Stimulated activated CD8-positive, alpha-beta memory T cell treated with anti-CD3 and anti-CD28 coated beads, Interleukin-15, amount 100 ng/mL, for 24 hours (primary cell): ENCODE measurements at places on chromosomes 3 and 15.

- no peak for DNase-seq
Measured at GRCh38 chr15:74368121-74368520, 675 bp upstream of the CYP11A1 start.

DNA sequence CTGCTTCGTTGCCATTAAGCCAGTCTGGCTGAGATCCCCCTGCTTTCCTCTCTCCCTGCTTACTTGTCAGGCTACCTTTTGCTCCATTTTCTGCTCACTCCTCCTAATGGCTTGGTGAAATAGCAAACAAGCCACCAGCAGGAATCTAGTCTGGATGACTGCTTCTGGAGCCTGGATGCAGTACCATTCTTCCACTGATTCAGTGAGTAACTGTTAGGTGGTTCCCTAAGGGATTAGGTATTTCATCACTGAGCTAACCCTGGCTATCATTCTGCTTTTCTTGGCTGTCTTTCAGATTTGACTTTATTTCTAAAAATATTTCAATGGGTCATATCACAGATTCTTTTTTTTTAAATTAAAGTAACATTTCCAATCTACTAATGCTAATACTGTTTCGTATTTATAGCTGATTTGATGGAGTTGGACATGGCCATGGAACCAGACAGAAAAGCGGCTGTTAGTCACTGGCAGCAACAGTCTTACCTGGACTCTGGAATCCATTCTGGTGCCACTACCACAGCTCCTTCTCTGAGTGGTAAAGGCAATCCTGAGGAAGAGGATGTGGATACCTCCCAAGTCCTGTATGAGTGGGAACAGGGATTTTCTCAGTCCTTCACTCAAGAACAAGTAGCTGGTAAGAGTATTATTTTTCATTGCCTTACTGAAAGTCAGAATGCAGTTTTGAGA, 25.0 kb downstream of the CTNNB1 start:
- no peak for DNase-seq

DNA sequence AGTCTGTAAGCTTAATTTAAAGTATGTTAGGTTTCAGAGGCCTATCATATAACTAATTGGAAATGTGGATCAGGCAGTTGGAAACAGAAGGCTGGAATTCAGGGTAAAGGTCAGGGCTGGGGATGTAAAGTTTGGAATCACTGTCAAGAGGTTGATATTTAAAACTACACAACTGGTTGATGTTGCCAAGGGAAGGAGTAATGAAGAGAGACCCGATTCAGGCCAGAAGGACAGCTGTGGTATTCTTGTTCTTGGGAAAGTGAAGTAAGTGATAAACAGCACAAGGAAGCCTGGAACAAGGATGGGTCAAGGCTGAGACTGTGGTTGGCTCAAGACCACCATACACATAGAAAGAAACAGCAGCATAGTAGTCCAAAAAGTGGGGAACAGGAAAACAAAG, 654.2 kb downstream of the NTRK3 start:
- DNase-seq, result no peak

GRCh38 chr3:58633157-58633865, 33.3 kb downstream of the FAM3D start:
- DNase-seq, result no peak

- DNase-seq, result no peak
Measured at GRCh38 chr3:23263796-23264195, 60.7 kb downstream of the UBE2E2 start.

GRCh38 chr15:89089316-89090230, 1.3 kb downstream of the ABHD2 start:
- no peak for DNase-seq

DNA sequence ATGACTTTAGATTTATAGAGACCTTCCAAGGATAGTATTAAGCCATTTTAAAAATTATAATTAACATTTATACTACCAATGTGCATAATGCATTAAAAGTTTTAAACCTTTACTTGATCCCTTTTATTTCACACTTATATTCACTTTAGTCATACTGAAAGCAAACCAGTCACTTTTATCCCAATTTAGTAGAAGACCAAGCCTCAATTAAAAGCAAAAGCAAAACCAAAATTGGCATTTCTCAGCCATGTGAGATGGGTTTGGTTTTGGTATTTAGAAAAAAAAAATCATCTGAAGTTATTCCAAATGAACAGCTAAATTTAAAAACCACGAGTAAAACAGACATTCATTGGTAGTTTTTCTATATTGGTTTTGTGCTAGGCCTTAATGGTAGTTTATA, 249.4 kb downstream of the LPP start:
- DNase-seq, result no peak

DNA sequence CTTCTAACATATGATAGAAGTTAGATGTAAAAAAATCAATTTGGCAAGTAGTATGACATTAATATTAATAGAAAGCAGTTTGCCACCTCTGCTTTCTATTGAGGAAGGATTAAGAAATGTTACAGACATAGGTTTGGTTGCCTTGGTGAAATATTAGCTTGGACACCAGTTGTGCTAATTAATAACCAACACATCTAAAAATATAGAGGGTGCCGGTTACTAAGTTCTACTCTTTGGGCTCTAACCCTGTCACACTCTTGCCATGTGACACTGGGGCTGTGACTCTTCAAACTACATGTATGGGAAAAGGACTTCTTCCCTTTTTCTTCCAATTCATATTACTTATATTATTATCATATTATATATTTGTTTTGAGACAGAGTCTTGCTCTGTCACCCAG, 64.4 kb downstream of the TRIM71 start:
- no peak for DNase-seq

GRCh38 chr3:58341376-58341775, 8.7 kb downstream of the PXK start:
- DNase-seq, result no peak

- no peak for DNase-seq
Measured at GRCh38 chr3:66629150-66629981, 128.5 kb upstream of the LRIG1 start.

DNA sequence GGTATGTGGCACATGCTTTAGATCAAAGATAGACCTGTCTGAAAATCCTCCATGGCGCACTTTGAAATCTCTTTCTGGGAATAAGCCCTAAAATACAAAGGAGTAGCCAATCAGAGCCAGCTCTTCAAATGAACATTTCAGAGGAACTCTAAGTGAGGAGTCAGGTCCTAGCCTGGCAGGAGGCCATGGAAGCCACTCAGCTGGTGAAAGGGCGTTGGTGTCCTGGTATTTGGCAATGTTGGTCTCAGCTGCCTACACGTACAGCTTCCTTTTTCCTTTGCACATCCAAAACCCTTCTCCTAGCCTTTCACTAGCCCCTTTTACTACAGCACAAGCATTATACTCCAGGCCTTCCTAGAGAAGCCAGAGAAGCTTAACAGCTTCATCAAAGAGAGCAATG, 5.5 kb downstream of the WDR73 start:
- no peak for DNase-seq

- no peak for DNase-seq
Measured at GRCh38 chr15:57769266-57769665, 62.8 kb downstream of the POLR2M start.

GRCh38 chr3:101811875-101812274, 32.9 kb downstream of the NXPE3 start:
- no peak for DNase-seq

DNA sequence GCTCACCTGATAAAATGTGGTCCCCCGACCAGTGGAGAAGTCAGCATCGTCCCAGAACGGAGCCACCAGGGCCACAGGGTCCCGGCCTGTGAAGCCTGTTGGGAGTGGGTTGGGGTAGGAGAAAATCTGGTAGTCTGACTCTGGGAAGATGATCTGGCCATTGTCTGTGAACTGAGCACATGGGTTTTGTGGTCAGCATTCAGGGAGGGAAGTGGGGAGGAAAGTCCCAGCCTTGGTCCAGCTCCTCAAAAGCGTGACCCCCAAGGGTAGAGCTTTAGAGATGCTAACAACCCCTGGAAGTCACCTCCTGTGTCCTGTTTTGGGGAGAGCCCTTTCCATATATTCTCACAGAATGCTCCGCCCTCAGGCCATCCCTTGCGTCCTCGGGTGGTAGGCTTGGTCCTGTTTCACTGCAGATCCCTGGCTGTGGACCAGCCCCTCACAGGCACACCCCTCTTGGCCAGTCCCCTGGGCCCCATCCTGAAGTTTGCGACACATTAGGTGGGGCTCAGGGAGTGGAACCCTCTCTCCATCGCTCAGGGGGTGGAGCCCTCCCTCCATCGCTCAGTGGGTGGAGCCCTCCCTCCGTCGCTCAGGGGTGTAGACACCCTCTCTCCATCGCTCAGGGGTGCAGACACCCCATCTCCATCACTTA, 40.0 kb downstream of the MUC4 start:
- no peak for DNase-seq

DNA sequence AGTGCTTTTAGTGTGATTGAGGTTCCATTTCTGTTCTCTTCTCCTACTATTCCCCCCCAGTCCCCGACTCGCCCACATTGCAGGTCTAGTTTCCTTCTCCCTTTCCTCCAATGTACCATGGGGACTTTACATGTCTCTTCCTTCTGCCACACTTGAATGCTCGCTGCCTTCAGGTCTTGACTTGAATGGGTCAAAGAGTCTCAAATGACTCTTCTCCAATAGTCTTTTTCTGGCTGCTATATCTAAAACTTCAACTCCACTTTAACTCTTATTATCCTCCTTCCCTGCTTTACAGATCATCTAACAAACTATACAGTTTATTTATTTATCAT, 213.9 kb upstream of the SLC2A2 start:
- DNase-seq, result no peak

- DNase-seq, result no peak
Measured at GRCh38 chr3:141738891-141739363, 829 bp downstream of the RNF7 start.

DNA sequence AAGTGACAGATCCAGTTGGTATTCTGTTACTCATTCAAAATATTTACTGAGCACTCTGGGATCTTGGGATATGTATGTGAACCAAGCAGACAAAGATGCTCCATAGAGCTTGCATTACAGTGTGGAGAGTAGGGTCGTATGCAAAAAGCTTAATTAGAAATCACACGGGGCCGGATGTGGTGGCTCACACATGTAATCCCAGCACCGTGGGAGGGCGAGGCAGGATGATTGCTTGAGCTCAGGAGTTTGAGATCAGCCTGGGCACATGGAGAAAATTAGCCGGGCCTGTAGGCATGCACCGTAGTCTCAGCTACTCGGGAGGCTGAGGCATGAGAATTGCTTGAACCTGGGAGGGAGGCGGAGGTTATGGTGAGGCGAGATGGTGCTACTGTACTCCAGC, 68.7 kb upstream of the MB21D2 start:
- DNase-seq, result no peak

GRCh38 chr3:119240101-119240590, 532 bp downstream of the B4GALT4 start:
- DNase-seq, result no peak

GRCh38 chr3:156764751-156765150, 61.4 kb upstream of the LEKR1 start:
- no peak for DNase-seq

DNA sequence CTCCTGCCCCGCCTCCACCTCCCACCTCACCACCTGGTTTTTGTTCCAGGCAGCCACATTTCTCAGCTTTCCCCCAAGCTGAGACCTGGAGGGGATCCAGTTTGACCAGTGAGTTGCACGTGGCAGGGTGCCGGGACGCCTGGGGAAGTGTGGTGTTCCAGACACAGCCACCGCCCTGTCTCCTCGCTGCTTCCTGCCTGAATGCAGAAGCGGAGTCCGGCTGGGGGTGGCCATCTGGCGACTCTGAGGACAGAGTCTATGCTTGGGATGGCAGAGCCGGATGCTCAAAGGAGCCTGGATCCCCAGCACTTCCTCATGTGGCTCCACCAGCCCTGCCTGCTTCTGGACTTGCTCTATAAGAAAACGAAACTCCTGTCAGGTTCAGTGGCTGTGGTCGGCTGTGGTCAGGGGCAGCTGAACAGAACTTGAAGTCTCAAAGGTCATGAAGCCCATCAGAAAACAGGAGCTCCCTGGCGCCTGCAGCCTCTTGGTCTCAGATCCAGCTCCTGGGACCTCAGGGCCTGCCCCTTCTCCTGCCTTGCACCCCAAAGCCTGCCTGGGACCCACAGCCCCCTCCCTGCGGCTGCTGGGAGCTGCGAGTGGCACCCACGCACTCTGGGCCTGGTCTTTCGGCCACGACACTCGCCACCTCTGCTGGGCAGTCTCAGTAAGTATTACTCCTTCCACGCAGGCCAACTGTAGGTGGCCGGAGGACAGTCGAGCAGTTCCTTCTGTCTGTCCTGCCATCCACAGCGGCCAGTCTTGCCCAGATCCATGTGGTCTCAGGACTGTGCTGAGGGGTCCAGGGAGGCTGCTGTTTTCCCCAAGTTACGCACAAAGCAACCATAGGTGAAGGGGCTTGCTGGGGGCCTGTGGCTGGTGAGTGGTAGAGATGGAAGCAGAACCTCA, 112.8 kb upstream of the MEF2A start:
- no peak for DNase-seq

GRCh38 chr3:41092844-41093243, 106.5 kb upstream of the CTNNB1 start:
- DNase-seq, result no peak

GRCh38 chr15:38531509-38531908, 33.1 kb downstream of the RASGRP1 start:
- DNase-seq, result no peak

DNA sequence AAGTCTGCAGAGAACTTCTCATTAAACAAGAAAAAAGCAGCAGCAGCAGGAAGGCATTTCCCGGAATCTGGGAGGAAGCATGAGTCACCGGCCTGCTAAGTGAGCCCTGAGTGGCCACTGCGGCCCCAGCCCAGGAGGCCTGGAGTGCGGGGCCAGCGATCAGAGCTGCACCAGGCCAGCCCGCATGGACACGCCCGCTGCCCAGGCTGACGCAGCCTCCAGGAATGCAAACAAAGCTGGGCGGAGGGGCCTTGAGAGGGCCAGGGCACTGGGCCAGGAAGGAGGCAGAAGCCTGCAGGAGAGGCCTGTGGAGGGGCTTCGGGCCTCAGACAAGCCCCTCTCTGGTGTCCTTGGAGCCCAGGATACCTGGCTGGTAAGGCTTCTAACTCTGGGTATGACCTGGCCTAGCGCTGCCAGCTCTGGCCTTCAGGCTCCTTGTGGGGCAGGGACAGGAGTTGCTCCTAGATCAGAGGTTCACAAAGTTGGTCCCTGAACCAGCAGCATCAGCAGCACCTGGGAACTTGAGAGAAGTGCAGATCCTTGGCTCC, 101.2 kb downstream of the SMAD6 start:
- no peak for DNase-seq

- no peak for DNase-seq
Measured at GRCh38 chr15:100941536-100941935, 22.4 kb downstream of the LRRK1 start.
